ENCODE measurements at places on chromosomes 7 and 10.

- no peak for DNase-seq
Measured at GRCh38 chr10:117107238-117107637, 30.8 kb downstream of the VAX1 start.

- DNase-seq: no peak
Measured at GRCh38 chr10:132714986-132715775, 70.8 kb downstream of the NKX6-2 start.

DNA sequence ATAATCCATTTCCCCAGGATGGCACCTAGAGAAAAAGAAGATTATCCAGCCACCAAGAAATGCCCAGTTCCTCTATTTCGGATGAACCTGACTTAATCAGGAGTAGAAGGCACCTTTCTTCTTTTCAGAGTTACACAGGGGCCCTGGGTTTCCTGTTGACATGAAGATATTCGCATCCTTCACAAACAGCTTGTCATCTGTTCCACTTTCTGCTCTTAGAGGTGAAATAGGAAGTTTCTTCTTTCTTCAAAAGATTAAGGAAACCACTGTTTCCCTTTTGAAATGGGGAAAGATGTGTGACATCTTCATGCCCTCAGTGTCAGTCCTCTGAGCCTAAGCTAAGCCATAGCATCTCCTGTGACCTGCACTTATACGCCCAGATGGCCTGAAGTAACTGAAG is 39.1 kb upstream of the RAB18 start:
- no peak for DNase-seq

DNA sequence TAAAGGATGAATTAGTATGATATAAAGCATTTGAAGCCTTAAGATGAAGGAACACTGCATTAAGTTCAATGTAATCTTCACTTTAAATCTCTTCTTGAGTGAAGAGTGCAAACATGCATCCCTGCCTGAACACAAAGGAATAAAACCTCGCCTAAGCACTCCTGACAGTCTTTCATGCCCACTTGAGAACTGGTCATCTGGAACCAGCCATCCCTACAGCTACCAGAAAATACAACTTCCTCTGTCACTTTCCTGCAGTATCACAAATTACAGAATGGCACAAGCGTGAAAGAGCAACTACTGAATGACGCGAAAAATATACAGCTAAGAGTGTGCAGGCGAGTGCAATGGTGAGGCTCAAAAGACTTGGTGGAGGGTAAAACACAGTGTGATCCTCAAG is 1079.9 kb downstream of the CNTNAP2 start:
- DNase-seq: no peak

GRCh38 chr7:44515590-44516268 is 25.3 kb upstream of the NUDCD3 start:
- no peak for DNase-seq

DNA sequence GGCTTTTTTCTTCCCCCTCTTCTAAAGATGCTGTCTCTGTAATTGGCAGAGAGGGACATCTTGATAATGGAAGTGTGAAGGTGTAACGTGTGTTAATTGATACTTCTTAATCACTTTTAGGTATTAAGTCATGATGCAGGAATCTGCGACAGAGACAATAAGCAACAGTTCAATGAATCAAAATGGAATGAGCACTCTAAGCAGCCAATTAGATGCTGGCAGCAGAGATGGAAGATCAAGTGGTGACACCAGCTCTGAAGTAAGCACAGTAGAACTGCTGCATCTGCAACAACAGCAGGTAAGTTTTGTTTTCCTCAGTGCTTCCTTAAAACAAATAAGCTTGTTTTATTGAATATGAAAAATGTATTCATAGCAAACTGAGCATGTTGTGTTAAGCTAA is 11.8 kb downstream of the FOXP2 start:
- no peak for DNase-seq

DNA sequence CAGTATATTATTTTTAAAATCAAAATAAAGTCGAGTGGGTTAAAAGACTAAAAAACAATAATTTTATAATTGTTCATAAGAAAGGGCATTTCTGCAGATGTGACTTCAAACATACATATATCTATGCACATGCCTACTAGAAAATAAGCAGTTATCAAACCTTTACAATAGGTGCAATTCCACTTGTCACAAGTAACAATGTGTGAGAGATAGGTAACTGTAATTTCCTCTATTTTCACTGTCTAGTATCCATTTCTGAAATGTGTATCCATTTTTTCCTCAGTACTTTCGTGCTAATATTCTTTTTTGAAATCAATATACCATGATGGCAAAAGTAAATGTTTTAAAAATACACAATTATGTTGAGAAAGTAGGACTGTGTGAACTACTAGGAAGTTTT is 96.9 kb upstream of the GNAI1 start:
- no peak for DNase-seq

DNA sequence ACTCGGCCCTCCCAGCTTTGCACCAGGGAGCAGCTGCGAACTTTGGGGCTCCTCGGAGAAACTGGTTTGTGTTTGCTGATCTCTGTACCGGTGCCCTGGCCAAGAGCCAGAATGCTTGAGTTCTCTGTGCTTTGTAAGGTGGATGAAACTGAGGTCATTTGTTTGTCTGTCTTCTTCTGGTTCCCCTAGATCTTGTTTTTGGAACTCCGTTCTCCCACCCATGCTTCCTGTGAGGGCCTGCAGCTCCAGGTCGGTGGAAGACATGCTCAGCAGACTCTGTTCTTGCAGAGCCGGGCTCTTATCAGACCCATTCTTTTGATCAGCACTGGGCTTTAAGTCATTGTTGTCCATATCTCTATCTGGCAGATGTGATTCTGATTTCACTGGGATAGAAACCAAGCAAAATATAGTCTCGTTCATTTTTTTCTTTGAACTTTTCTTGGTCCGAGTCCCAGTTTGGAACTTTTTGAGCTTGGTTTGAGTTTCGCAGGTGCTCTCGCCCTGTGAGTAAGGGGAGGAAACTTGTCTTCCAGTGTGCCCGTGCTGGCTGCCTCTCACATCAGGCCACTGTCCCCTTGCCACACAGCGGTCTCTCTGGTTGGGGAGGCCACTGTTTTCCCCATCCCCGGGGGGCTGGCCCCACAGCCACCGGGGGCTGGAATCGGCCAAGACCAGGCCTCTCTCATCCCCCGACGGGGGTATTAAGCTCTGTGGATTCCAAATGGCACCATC is 31.2 kb downstream of the JCAD start:
- no peak for DNase-seq

DNA sequence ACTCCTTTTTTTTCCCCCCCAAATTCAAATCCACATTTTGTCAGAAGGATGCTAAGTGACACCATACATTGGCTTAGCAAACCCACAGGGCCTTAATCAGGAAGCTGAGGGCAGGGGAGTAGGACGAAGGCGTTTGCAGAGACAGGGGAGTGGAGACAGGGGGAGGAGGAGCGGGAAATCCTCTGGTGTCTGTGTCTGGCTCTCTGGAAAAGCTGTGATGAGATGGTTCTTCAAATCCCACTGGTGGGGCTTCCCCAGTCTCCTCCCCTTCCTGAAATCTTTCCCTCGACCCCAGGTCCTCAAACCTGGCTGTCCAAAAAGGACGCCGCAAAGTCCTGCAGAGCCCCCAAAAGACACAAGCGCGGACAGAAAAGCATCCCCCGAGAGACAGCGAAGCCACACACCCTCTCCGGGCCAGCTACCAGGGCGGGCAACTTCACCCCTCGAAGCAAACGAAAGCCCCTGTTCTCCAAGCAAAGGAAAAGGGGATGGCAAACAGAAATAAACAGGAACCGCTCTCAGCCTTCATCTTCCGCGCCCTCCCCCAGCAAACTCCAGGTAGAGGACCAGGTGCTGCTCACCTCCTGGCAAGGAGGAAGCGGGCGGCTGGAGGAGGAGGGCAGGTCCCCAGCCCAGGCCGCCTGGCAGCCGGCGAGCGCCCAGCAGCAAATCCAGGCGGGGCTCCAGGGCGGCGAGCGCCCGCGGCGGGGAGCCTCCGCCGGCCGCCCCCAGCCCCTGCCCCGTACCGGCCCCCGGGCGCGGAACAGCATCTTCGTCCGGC is 520 bp downstream of the ELAPOR2 start:
- DNase-seq: no peak

DNA sequence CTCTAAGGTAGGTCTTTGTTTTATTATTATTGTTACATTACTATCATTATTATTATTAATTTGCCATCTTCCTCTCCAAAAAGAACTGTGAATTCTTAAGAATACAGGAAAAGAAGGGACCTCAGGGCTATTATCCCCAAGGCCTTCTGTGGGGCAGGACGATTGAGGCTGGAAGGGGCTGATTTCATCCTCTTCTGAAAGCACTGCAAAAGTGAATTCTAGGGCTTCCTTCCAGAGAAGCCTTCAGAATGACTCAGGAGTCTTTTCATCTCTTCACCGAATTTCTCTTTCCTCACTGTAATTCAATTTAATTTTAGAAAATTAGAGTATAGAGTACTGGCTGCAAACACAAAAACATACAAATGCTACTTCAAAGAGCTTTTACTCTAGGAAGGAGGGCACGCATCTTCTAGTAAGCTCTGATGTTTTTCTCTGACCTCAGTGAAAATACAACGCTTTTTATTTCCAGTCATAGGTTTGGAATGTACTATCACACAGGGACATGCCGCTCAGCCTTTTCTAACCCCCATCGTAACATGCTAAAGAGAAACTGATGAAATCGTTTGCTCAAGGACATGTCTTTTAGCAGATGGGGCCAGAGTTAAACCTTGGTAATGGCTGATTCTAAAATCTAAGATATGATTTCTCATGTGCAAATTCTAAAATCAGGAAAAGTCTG is 280.2 kb upstream of the PITRM1 start:
- peak; percentile 74 for DNase-seq

GRCh38 chr7:134444198-134444960 is 14.5 kb downstream of the AKR1B1 start:
- DNase-seq: no peak

DNA sequence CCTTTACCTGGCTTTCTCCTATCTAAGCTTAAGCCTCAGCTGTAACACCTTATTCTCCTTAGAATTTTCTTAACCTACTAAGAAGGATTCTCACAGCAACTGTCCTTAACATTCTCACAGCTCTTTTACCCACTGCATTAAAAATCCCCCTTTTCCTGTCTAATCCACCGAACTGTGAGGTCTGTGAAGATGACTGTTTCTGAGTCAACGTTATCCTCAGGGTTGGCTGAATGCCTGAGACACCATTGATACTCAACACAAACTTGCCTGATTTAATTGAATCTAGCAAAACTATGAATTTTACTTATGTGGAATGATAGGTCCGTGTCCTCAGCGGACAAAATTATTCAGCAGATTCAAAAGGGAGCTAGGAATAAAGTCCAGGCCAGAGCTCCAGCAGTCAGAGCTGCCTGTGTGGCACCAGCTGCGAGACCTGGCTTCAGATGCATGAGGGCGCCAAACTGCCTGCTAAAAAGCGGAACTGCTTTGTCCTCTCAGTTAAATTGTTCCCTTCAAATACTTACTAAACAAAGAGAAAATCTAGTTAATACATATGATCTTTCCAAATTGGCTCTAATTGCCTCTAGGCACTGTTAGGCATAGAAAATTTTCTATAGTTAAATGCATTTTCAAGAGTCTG is 33.4 kb upstream of the VWDE start:
- no peak for DNase-seq

DNA sequence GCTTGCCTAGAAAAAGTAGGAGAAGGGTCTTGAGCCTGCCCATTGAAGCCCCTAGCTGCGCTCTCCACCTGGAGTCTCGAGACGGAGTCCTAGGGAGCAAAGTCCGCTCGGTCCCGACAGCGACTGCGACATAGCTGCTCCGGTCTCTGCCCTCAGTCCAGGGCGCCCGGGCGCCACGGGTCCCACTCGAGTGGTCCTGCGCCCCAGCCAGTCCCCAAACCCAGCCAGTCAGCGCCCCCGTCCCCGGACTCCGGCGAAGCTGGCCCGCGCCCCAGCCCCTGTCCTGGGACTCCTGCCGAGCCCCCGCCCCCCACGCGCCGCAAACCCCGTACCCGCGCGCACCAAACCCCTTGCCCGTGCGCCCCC is 490 bp downstream of the TNS3 start:
- DNase-seq: no peak

- no peak for DNase-seq
Measured at GRCh38 chr10:98878921-98879320, 356.7 kb downstream of the HPSE2 start.

GRCh38 chr10:91521439-91521838 is 111.3 kb downstream of the HECTD2 start:
- DNase-seq: no peak

DNA sequence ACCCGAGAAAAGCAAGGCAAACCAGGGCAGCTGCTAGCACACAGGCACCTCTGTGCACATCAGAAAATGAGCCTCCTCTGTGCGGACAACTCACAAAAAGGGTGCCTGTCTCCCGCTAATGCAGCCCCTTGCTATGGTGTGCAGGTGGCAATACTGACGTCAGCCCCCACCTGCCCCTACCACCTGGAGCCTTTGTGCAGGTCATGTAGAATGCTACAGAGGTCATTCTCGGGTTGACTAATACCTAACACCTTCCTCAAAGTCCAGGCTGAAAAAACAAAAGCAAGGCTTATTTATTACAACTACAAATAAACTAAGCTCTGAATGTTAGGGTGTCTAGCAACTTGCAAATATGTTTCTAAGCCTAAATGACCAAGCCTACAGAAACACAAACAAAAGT is 13.9 kb downstream of the PIP4K2A start:
- no peak for DNase-seq

- no peak for DNase-seq
Measured at GRCh38 chr7:135326636-135327280, 93.1 kb downstream of the STRA8 start.

GRCh38 chr7:20470082-20470481 is 139.4 kb downstream of the ITGB8 start:
- no peak for DNase-seq

DNA sequence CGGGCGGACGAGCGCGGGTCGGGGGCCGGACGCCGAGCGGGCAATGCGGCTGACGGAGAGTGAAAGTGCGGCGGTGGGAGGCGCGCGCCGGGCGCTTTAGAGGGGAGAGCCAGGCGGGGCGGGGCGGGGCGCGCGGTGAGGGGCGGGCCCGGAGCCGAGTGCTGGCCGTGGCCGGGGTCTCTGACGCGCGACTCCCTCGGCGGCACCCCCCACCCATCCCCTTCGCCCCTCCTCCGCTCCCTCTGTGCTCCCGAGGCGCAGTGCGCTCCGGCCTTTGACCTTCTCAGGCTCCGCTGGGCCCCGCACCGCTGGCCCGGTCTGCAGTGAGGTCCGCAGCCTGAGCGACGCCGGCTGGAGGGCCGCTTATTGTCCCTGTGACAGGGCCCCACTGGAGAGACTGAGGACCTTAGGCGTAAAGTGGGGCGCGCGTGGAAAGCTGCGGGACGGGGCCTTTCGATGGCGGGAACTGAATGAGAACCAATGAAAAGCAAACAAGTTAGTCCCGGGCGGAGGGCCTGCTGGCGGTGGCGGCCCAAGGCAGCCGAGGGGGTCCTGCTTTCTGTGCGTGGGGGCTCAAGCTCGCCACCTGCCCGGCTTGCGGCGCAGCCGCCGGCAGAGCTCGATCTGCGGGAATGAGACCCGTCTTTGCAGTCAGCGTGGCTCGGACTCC is at the start of gene CXCL12:
CXCL12 (minus strand) TSS at position 72 of the 670 bp plus-strand sequence. CDS start 92 bp downstream, outside the sequence.
- DNase-seq: no peak

All from GM04503 (cell line).